Right renal cortex interstitium (tissue), 3 donors: ENCODE measurements at places on chromosomes 2 and 18. TPM values are rescaled to one million over a fixed set of nuclear protein-coding genes. Genes with fewer than 3 reads are reported as not detected.

Gene SCN2A
- 3.5 TPM for polyA plus RNA-seq

Gene KCNJ3
- 7.9 TPM for polyA plus RNA-seq

Gene CMPK2
- polyA plus RNA-seq, result 4.0 TPM

Gene MYOM1
- polyA plus RNA-seq, result 6.9 TPM

Gene COQ10B
- 20.8 TPM for polyA plus RNA-seq

Gene UGT1A8
- polyA plus RNA-seq, result not detected

Gene CABYR
- polyA plus RNA-seq, result 4.5 TPM

Gene ERFE
- 4.9 TPM for polyA plus RNA-seq

Gene SPATA3
- not detected for polyA plus RNA-seq

Gene FAM237A
- not detected for polyA plus RNA-seq

Gene CYP20A1
- 21.2 TPM for polyA plus RNA-seq

Gene CHRND
- polyA plus RNA-seq, result 0.74 TPM

Gene CPO
- polyA plus RNA-seq, result 1.6 TPM

Gene PROKR1
- polyA plus RNA-seq, result 0.31 TPM

Gene CCDC178
- 2.5 TPM for polyA plus RNA-seq

Gene SPDYA
- 1.1 TPM for polyA plus RNA-seq

Gene POTEC
- polyA plus RNA-seq, result not detected

Gene PROM2
- 22.8 TPM for polyA plus RNA-seq

Gene ARHGAP15
- 7.2 TPM for polyA plus RNA-seq

Gene MYL12A
- polyA plus RNA-seq, result 509 TPM

Gene TGFA
- polyA plus RNA-seq, result 17.6 TPM

Gene OSBPL6
- polyA plus RNA-seq, result 5.9 TPM

Gene TFCP2L1
- polyA plus RNA-seq, result 57.6 TPM

DNA sequence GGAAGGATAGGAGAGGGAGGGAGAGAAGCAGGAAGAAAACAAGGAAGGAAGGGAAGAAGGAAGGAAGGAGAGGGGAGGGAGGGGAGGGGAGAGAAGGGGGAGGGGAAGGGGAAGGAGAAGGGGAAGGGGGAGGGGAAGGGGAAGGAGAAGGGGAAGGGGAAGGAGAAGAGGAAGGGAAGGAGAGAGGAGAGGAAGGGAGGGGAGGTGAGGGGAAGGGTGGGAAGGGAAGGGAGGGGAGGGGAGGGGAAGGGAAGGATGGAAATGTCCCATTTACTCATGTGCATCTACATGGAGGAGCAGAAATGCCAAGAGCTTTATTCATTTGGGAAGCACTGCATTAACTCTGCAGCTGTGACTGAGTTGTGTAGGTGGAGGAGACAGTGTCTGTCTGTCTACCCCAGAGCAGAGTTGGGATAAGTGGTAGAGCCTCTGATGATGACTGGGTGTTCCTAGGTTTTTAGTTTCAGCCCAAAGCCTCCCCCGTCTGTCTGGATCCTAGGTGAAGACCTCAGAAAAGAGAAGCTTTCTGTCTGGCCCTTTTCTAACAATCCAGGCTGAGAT is 131.3 kb downstream of the COL6A3 start:
- DNase-seq, result no peak

DNA sequence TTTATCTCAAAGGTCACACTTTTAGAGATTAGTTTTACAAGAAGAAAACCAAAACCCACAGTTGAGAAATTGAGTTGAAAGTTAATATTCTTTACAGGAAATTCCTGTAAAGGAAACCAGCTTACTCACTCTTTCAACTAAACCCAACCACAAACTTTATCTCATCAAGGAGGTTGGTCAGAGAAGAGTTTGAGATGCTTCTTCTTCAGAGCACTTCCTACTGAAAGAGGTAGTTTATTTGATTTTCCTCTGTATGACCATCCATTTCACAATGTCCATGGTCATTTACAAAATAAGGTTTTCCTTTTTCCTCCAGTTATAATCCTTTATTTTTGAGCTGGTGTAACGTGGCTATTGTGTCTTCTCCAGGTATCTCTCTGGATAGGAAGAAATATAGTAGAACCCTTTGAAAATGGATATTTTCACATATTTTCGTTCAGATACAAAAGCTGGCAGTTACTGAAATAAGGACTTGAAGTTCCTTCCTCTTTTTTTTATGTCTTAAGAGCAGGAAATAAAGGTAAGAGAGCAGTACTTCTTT is 4.5 kb upstream of the IL18RAP start:
- DNase-seq, result no peak

DNA sequence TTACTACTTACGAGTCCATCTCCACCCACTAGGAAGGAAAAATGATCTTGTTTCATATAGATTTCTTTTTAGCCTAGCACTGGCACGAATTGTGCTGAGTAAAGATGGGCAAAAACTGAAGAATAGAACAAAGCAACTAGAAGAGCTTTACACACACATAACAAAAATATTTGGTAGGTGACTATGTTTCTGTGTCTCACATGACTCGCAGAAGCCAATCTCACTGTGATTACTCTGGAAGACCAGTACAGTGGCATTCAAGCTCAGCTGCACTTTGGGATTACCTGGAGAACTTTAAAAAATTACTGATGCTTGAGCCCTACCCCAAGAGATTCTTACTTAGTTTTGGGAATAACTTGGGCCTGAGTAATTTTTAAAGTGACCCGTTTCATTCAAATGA is 378.7 kb downstream of the METTL4 start:
- DNase-seq, result no peak

- DNase-seq, result no peak
Measured at GRCh38 chr2:224948859-224949258, 93.4 kb downstream of the DOCK10 start.

DNA sequence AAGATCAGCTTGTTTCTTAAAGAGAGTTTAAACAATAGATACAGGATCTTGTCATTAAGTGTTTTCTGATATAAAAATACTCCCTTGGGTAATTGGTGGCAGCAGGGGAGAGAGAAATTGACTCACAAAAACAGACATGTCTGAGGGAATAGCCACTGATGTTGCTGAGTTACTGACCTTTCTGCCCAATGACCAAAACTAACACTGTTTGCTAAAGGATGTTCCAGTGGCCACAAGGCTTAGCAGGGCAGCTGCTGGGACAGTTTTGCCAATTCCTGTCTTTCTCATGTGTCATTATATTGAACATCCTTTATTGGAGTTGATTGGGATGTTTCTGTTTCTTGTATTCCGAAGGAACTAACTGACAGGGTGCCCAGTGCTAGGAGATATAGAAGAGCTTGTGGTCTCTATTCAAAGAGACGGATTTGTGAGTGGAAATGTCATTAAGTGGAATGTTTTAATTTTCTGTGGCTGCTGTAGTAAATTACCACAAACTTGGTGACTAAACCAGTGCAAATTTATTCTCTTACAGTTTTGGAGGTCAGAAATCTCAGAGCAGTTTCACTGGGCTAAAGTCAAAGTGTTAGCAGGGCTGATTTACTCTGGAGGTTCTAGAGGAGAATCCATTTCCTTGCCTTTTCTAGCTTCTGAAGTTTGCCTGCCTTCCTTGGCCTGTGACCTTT is 124.8 kb upstream of the RMDN2 start:
- DNase-seq, result no peak

DNA sequence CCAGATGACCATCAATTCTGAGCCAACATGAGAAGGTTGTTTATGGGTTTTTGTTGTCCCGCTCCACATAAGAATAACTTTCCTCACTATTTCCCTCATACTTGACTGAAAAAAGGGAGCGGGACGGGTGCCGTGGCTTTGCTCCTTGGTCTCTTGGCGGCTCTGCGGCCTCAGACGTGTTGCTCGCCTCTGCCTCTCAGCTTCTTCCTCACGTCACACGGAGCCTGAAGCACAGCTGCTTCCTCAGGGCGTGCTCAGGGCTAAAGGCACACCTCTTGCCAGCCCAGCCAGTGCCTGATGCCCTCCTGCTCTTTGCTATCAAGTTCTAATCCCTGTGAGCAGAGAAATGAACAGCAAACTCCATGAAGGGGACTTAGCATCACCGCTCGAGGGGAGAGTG is 17.9 kb upstream of the ID2 start:
- DNase-seq, result no peak

DNA sequence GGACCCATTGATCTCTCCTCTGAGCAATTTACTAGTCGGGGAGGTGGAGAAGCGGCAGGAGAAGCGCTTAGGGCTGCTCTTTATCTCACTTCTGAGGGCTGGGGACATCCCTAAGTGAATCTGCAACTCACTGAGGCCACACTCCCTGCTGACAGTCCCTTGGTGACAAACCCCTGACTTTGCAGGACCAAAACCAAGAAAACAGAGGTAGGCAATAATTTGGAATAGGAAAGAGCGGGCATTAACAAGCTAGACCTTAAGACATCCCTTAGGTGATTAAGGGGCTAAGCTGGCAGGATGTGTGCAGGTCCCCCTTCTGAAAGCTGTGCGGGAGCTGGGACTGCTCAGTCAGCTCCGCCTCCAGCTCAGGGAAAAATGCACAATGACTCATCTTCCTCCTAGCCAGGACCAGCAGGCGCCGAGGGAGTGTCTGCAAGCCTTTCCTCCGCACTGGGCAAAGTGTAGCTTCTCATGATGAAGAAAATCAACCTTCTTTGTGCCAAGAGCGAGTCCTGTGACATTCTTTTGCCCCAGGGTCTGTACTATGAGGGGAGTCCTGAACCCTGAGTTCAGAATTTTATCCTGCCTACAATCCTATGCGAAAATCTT is 63.3 kb downstream of the BOD1L2 start:
- no peak for DNase-seq

GRCh38 chr2:12315224-12315623 is 401.5 kb upstream of the TRIB2 start:
- no peak for DNase-seq

DNA sequence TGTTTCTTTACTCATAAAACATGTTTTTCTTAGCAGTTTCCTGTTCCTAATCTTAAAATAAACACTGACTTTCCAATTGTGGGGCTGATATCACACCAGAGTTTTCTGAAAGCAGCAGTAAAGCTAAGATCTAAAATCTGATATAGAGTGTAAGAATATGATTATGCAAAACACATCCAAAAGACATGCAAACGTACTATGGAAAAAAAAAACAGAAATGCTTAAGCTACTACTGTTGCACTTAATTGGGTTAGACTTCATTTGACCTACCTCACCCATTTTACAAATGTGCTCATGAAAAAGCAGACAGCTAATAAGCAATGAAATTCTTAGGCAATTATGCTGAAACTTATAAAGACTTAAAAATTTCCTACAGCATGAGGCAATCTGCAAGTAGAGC is 10.5 kb downstream of the CYTIP start:
- no peak for DNase-seq

GRCh38 chr2:154125891-154126290 is 254.2 kb downstream of the GALNT13 start:
- no peak for DNase-seq

GRCh38 chr2:128437204-128437565 is 118.5 kb upstream of the HS6ST1 start:
- no peak for DNase-seq

GRCh38 chr2:217099561-217099960 is 239.7 kb upstream of the TNP1 start:
- no peak for DNase-seq

DNA sequence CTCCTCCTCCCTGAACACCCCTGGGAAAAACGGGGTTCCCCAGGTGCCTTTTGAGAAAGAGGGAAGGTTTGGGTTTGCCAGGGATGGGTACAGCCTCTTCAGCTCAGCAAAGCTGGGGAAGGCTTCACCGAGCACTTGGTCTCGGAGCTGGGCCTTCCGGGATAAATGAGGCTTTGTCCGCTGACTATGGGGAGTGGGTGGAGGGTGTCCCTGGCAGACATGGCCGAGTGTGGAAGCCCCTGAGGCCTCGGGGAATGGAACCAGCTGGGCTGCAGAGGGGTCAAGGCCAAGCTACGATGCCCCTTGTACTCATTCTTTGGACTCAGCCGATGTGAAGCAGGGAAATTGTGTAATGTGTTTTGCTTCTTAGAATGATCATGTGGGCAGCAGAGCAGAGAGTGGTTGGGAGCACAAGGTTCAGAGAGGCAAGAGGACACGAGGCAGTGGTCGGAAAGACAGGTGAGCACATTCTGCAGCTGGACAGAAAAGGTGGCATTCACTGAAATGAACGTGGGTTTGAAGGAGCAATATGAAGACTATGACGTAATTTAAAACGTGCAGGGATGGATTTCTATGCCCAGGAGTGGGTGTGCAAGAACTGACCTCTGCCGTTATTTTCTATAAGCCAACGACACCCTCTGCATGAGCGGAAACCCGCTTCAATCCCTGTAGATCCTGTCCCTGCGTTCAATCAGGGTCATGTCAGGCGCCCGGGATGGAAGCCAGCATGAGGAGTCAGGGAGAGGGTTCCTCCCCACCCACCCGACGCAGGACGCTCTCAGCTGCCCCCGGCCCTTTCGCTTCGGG is 142.6 kb downstream of the PXDN start:
- no peak for DNase-seq

- no peak for DNase-seq
Measured at GRCh38 chr2:38293152-38293865, 83.8 kb downstream of the ATL2 start.

GRCh38 chr2:187379869-187380268 is 68.2 kb downstream of the CALCRL start:
- no peak for DNase-seq

- DNase-seq, result no peak
Measured at GRCh38 chr2:38523728-38524437, 78.8 kb downstream of the HNRNPLL start.

DNA sequence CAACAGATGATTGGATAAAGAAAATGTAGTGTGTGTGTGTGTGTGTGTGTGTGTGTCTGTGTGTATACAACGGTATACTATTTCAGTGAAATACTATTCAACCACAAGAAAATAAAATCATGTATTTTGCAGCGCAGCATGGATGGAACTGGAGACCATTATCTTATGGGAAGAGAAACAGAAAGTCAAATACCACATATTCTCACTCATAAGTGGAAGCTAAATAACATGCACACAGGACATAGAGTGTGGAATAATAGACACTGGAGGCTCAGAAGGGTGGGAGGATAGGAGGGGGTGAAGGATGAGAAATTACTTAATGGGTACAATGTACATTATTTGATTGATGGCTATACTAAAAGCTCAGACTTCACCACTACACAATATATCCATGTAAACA is 609.1 kb upstream of the SLC39A10 start:
- DNase-seq, result no peak

GRCh38 chr2:226970362-226970761 is 134.5 kb downstream of the RHBDD1 start:
- no peak for DNase-seq

- DNase-seq, result no peak
Measured at GRCh38 chr2:74756356-74756890, 77.5 kb upstream of the HK2 start.

DNA sequence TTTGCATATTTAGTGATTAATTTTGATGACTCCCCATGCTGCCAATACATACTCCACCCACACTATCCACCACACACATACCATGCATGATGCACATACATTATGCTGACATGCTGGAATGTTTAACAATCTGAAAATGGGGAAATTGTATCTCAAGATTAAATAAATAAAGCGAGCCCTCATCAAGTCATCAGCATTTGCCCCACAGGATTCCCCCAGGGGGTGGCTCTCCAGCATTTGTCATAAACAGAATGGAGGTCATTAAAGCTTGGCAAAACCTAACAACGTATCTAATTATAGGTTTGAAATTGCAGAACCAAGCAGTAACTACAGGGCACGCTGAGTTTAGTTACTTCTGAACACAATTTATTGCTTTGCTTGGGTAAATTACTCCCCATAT is 141.2 kb upstream of the TACR1 start:
- no peak for DNase-seq
